Stromal cell of bone marrow (primary cell): ENCODE measurements at places on chromosomes 1 and 21.

- no peak for DNase-seq
Measured at GRCh38 chr1:23506376-23507107, 22.6 kb upstream of the ASAP3 start.

DNA sequence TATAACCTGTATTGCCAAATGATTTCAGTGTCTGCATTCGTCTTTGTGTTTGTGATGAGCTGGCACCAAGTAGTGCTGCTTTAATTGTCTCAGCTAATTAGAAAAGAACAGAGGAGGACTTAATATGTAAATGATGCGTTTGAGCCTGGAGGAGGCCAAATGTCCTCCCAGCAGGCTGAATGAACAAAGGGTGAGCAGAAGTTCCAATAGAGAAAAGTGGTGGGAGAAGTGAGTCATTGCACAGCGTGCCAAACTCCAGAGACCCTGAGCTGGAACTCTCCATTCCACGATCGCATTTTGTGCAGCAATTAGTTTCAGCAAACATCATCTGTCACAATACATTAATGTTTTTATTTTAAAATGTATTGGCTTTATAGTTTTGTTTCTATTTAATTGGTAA is 17.9 kb downstream of the ETV3L start:
- DNase-seq, result no peak

DNA sequence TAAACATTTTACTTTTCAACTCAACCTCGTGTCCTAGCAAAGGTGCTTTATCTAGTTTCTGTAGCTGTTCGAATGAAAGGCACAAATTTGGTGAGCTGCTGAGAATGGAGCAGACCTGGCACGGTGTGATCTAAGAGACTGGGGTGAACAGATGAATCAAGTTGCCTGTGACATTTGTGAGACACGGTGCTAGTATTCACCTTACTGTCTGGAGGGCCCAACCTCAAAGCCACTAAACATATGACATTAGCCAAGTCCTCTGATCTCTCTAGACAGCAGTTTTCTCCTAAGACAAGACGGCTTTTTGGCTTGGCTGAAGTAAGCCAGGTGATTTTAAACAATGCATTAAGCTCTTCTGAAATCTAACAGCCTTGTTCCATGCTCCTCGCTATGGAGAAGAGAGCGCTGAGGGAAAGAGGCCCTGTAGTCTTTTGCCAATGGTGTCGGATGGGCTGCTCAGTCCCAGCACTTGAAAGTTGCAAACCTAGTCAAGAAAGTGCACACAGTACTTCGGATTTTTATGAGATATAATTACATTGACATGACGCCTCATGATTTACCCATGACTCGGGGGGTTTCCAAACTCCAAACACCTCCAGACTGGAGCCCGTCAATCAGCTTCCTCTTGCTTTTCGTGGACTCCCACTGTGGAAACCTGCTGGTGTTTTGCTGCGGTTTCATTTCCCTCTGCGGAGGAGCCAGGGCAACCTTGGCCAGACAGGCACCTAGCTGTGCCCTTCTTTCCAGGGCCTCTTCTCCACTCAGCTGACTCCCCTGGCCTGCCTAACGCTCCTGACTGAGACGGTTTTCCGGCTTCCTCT is 794 bp upstream of the TOR3A start:
- DNase-seq, result no peak

DNA sequence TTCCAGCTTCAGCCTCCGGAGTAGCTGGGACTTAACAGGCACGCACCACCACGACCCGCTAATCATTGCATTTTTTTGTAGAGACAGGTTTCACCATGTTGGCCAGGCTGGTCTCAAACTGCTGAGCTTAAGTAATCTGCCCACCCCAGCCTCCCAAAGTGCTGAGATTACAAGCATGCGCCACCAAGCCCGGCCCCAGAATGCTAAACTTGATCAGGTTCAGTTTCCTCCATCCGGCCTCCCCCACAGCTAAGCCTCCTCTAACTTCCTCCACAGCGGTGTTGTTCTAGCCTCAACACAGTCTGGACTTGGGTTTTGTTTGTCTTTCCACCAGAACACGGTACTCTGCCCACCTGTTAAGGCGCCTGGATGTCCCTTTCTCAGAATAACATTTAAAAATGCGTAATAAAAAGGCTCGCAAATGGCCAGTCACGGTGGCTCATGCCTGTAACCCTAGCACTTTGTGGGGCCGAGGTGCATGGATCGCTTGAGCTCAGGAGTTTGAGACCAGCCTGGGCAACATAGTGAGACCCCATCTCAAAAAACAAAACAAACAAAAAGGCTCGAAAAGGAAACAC is 2.4 kb downstream of the PARP1 start:
- no peak for DNase-seq

DNA sequence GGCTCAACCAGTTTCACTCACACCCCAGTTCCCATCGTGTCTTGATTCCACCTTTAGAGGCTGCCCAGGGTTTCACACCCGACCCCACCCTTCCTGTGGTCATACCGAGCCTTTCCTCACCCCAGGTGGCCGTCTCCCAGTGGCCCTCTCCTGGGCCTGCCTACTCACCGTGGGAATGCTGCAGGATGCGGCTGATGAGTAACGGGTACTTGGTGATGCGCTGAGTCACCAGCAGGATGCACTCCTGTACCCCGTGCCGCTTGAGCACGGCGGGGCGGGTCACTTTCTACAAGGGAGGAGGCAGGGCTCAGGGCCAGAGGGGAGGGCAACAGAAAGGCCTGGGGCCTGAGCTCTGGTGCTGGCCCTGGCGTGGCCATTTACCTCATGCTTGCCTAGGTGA is 16.4 kb downstream of the ARHGEF2 start:
- peak; percentile 90 for DNase-seq

- no peak for DNase-seq
Measured at GRCh38 chr1:21152423-21153100, 24.1 kb downstream of the EIF4G3 start.

DNA sequence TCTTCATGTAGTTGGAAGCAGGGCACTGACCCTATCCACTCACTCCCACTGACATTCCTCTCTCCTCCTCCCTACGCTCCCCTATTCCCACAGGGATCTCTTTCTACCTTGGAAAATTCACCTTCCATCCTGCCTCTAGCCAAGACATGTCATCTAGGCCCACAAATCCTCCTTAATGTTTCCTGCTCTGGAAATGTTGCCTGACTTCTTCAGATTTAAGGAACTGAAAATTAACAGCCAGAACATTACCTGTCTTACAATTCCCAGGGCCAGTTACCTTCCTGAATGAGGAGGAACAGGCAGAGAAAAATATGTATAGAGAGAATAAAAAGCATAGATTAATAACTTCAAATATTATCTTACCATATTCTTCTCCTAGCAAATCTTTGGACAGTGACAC is 147.3 kb downstream of the MRPL39 start:
- DNase-seq, result no peak

DNA sequence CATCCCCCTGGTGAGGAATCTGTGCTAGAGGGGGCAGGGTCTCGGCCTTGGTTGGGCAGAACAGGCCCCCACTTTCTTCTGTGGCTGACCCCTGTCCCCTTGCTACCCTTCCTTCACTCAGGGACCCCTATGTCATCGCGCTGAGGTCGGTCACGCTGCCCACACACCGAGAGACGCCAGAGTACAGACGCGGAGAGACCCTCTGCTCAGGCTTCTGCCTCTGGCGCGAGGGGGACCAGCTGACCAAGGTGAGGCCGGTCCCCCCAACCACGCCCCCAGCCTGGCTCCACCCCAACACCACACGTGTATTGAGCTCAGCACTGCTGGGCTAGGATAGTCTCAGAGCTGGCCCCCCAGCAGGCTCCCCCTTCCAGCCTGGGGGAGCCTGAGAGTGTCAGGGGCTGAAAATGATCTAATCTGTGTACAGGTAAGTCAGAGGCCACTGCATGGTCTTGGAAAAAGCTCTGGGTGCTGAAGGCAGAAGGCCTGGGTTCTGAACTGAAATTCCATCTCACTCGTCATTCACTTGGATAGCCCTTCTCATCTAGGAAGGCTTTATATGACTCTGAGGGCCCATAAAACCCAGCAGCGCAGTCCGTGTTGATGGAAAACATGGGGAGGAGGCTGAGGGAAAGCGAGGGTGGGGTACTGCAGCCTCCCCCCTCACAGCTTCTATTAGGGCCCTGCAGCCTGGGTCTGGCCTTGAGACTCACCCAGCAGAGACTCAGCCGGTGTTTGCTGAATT is 15.3 kb downstream of the FAM151A start:
- no peak for DNase-seq

GRCh38 chr1:169094897-169095569 is 11.5 kb upstream of the ATP1B1 start:
- no peak for DNase-seq

DNA sequence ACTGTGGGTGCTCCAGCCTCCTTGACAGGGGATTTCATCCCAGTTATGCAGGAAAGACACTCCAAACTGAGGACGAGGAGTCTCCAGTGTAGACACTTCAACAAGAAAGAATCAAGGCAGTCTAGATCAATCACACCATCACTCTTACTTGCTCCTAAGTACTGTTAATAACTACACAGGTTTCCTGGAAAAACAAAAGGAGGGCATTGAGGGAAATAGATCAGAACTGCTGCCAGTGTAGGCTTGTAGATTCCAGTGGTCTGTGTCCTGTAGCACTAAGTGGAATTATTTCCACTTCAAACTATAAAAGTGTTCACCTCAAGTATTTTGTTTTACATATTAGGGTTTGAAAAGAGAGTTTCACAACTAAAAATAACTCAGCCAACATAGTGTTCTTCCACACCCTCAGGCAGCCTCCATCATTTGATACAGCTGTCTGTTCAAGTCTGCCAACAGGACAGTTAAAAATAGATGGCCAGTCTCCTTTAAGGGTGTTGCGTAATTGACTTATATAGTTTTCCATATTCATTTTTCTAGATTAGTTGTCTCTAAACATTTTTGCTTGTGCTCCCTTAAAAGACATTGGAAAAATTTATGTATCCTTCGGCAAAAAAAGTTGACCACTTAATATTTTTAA is 32.0 kb upstream of the AGL start:
- DNase-seq, result no peak
